Muscle of leg (tissue), 16 donors: ENCODE measurements at places on chromosomes 11 and 22. TPM values are rescaled to one million over a fixed set of nuclear protein-coding genes. Genes with fewer than 3 reads are reported as not detected.
A peak's percentile ranks its signal among the peaks of the same experiment; 100 is the strongest.

GRCh38 chr22:19360300-19360792, 68.8 kb upstream of the CLTCL1 start:
- no peak for DNase-seq
- no peaks in the 10 kb centered on the region for H3K27me3 ChIP-seq
- no peaks in the 10 kb centered on the region for H3K4me1 ChIP-seq

- H3K4me3 ChIP-seq: no peak overlapping the region
- H3K36me3 ChIP-seq: peaks cover 63% of the 10 kb centered on the region
- H3K27ac ChIP-seq: no peak overlapping the region
- H3K27me3 ChIP-seq: no peaks in the 10 kb centered on the region
Observed at GRCh38 chr11:46369458-46370152, 11.9 kb upstream of the MDK start.

- DNase-seq: no peak
- H3K27me3 ChIP-seq: peaks cover 33% of the 10 kb centered on the region
- H3K27ac ChIP-seq: no peak overlapping the region
- H3K4me3 ChIP-seq: no peak overlapping the region
Observed at GRCh38 chr11:68854273-68854958, 12.7 kb upstream of the CPT1A start.

DNA sequence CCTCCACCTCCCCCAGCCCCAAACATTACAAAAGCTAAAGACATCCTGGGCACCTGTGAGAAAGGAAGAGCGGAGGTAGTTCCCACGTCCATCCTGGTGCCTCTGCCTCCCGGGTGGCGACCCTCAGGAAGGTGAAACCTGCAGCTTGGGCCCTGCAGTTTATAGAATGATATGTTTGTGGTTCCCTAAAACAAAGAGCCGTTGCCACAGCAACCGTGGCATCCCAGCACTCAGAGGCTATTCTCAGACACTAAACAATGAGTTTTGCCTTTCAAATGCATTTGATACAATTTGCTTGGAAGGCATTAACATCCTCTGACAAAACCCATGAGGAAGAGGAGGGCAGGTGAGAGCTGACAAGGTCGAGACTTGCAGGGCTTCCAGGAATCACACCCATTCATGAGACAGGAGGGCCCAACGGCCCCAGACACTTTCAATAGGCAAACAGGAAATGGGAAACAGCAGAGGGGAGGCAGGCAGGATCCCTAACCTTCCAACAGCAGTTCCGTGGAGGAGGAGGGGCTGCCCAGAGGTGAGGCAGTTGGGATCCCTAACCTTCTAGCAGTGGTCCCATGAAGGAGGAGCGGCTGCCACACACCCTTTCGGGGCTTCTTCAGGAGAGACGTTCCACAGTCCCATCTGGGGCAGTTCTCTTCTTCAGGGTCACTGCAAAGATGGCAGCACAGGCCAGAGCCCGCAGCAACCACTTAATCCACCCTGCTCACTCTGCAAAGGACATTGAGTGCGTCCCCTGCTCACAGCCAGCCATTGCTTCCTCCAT, 379.2 kb downstream of the SHANK2 start:
- H3K36me3 ChIP-seq: no peaks in the 10 kb centered on the region
- no peak overlapping the region for H3K4me3 ChIP-seq
- H3K27me3 ChIP-seq: peaks cover 2% of the 10 kb centered on the region
- H3K4me1 ChIP-seq: peaks cover 15% of the 10 kb centered on the region

- no peaks in the 10 kb centered on the region for H3K36me3 ChIP-seq
- H3K4me1 ChIP-seq: no peaks in the 10 kb centered on the region
- H3K4me3 ChIP-seq: no peak overlapping the region
- no peak overlapping the region for H3K27ac ChIP-seq
- DNase-seq: peak; percentile 3
Observed at GRCh38 chr11:84420271-84420670, 1134.1 kb upstream of the CCDC90B start.

DNA sequence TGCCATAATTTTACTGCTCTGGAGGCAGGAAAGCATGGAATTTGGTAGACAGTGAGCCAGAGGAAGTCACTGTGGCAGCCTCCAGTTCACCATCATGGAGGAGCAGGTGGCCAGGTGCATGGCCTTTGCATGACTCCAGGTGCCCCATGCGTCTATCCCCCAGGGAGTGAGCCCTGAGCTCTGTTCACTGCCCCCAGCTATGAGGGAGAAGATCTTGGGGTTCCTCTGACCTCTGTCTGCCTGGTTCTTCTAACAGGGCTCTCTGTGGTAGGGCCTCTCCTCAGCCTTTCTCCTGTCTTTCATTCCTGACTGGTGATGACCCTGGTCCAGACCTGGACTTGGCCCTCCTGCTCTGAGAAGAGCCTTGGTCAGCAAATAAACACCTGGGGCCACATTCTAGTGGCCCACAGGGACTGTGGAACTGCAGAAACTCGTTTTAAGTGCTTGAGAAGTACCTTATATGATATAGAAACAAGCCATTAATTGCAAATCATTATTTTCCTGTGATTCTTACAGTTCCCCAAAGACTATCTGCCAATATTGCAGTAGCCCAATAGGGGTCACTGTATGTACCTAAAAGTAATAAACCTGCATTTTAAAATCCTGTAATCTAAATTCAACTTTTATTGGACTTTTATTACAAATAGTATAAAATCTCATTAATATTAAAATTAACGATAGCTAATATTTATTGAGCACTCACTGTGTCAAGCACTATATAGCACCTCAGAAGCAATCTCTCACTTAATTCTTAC, 120.0 kb upstream of the SYT13 start:
- peaks cover 5% of the 10 kb centered on the region for H3K27me3 ChIP-seq
- no peak overlapping the region for H3K27ac ChIP-seq
- DNase-seq: peak; percentile 22
- H3K4me1 ChIP-seq: no peaks in the 10 kb centered on the region
- no peak overlapping the region for H3K4me3 ChIP-seq

GRCh38 chr22:47043835-47044721, 281.6 kb downstream of the TBC1D22A start:
- peak; percentile 39 for DNase-seq
- no peaks in the 10 kb centered on the region for H3K27me3 ChIP-seq
- no peak overlapping the region for H3K27ac ChIP-seq
- peaks cover 14% of the 10 kb centered on the region for H3K4me1 ChIP-seq

The SYCE3 gene
- polyA plus RNA-seq: not detected

The RIBC2 gene
- 3.1 TPM for polyA plus RNA-seq

The OR8B3 gene
- not detected for polyA plus RNA-seq
